Stimulated activated CD4-positive, alpha-beta T cell treated with anti-CD3 and anti-CD28 coated beads, Interleukin-1b, Interleukin-23, amount 100 ng/mL, for 24 hours (primary cell): ENCODE measurements at places on chromosomes 3 and 15.

GRCh38 chr15:62624547-62625378 is 417.8 kb upstream of the TPM1 start:
- no peak for DNase-seq

- no peak for DNase-seq
Measured at GRCh38 chr3:121803771-121804320, 31.0 kb downstream of the IQCB1 start.

DNA sequence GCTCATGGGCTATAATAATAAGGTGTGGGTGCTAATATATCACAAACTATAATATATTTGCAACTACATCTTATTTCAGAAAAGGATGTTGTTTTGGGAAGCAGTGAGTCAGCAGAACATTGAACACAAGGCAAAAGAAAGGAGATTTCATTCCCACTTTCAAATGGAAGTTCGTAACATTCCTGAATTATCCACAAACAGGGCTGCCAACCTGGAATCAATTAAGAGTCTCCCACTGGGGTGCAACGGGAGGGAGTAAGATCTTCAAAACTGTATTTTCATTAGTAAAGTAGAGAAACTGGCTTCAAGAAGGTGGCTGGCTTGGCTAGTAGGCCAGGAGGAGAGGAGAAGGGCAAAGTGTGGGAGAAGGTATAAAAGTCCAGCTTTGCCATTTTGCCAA is 479.6 kb downstream of the CNTN3 start:
- no peak for DNase-seq

GRCh38 chr3:172629470-172629869 is 81.4 kb downstream of the NCEH1 start:
- no peak for DNase-seq

DNA sequence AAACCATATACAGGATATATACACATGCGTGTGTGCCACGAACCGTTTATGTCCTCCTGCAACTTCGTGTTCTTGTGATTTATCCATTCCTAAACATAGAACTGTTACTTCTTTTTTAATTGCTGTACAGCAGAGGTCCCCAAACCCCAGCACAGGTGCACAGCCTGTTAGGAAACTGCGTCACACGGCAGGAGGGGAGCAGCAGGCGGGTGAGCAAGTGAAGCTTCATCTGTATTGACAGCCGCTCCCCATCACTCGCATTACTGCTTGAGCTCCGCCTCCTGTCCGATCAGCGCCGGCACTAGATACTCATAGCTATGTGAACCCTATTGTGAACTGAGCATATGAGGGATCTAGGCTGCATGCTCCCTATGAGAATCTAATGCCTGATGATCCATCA is 34.9 kb upstream of the NRROS start:
- DNase-seq = peak; percentile 33

GRCh38 chr3:133881492-133881891 is 14.2 kb downstream of the RAB6B start:
- DNase-seq = no peak

DNA sequence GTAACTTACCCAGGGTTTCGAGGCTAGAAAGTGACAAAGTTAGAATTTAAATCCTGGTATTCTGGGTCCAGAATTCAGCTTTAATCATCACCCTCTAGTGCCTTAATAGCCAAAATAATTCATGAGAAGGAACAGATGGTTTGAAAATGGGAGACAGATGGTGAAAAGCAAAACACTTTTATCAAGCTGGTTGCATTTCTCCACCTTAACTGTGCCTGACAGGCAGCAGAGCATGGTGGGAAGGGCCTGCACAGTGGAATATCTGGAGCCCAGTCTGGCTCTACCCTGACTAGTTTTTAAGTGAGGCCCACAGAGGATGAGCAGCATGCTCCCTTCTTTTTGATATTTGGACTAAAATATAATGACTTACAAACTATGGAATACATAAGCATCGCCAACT is 35.6 kb upstream of the RASGRP1 start:
- DNase-seq = no peak

GRCh38 chr3:73341272-73341935 is 279.9 kb downstream of the EBLN2 start:
- no peak for DNase-seq

GRCh38 chr15:91561371-91562100 is 292.0 kb upstream of the SLCO3A1 start:
- no peak for DNase-seq
